ENCODE measurements at places on chromosomes 7 and 10.

- no peak for DNase-seq
Measured at GRCh38 chr10:79416578-79417255, 28.7 kb downstream of the ZCCHC24 start.

DNA sequence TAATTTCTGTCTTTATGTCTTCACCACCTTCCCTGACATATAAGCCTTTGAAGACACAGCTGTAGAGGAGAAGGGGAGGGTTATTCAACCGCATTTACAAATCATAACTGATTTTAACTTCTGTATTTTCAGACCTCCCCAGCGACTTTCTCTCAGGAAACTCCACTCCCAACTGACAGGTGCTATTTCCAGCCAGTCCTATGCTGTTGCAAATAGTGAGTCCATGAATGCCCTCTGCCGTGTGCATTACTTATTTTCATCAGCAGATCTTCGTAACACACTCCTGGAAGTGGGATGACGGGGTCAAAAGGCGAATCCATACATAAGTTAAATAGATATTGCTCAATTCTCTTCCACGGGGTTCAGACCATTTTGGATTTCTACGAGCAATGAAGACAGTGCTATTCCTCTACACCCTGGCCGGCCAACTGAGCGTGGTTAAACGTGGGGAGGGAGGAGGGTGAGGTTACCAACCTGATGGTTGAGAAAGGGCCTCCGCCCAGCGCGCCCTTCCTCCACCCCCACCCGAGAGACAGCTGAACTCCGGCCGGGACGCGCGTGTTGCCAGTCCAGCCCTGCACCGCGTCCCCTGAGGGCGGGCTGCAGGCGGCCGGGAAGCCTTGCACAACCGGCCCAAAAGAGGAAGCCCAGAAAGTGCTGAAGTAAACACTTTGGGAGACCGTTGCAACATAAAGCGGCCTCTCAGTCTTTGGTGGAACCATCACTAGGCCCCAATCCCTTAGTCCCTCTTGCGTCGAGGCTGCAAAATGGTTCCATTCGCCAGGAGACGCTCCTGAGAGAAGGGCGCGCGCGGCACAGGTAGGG, at the start of gene APBB1IP:
TSS of gene APBB1IP (plus strand) at position 705 of the 825 bp plus-strand sequence. CDS start 53,986 bp downstream, outside the sequence.
- DNase-seq: no peak

DNA sequence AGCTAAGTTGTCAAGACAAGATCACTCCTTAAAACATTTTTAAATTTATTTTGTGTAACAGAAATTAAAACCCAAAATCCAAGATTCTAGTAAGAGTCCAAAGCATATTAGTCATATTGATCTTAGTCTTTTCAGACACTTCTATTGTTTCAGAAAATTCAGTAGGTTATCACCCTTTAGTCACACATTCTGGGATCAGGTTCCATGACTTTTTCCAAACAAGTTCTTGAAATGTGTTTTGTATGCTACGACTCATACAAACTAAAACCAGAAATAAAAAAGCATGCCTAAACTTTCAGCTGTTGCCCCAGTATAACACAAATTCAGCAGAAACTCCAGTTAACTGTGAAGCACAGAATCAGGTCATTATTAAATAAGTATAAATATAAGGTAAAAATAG, 10.7 kb downstream of the SEMA3D start:
- no peak for DNase-seq

DNA sequence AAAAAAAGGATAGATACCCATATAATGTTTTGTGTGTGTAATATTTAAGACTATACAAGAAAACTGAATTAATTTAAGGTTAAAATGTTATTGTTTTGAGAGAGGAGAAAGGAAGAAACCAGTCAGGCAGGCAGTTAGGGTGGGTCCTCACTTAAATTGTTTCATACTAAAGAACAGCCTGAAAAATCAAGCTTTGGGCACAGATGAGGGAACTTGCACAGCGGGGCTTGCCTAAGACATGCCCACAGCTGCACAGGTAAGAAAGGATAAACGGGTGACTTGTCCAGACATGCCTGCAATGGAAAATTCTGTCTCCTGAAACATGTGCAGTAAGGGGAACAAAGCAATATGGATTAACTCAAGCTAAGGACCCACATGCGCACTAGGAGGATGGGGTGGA, 158.4 kb downstream of the BBS9 start:
- DNase-seq: no peak

DNA sequence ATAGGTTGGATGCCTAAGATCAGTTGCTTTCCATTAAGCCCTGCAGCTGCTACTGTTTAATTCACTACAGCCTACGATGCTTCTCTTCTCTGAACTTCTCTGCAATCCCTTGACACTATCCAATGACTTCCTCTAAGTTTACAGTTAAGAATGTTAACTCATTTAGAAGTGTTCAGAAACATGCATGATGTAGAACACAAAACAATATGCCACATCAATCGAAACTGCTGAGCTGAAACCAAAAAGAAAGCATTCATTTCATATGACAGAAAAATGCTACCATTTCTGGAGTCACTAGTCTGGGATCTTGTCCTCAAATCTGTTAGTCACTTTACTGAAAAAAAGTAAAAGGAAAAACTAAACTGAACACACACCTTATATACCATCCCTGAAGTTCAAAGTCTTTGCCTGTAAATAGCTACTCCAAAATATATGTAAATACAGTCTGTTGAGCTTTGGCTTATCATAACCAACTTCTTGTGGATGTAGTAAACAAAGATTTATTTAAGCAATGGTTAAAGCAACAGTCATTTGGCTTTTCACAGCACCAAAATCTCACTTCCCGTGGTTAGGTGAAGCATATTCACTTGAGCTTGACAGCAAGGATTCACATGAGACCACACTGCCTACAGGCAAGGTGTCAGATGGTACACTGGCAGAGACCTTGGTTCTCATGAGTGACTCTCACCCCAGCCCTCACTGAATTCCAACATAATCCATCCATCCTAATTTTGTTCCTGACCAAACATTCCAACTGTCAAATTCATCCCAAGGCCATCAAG, 187.0 kb downstream of the PPP1R17 start:
- DNase-seq: no peak

DNA sequence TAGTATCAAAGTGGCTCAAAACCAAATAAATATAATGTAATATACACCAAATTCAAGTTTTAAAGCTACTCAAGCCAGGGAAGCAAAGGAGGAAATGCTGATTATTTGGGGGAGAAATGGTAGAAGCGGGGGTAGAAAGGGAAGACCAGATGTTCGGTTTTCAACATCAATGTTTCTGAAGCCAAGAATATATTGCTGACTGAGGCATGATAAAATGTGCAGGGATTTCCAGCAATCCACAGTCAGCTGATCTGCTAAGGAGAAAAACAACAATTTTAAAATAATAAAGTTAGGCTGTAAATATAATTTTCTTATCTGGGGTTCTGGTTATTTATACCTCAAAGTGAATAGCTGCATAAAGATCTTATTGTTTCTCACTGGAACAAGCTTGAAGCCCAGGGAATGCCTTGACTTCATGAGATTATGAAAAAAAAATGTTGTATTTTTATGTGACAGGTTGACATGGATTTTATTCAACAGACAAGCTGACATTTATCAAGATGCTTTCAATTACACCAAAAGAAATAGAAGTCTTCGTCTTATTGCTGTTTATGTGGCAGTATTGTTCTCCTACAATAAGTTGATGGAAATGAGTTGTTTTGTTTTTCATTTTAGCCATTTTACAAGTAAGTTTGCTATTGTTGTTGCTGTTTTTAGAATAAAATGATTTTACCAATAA, 28.6 kb upstream of the BMPER start:
- DNase-seq: no peak

DNA sequence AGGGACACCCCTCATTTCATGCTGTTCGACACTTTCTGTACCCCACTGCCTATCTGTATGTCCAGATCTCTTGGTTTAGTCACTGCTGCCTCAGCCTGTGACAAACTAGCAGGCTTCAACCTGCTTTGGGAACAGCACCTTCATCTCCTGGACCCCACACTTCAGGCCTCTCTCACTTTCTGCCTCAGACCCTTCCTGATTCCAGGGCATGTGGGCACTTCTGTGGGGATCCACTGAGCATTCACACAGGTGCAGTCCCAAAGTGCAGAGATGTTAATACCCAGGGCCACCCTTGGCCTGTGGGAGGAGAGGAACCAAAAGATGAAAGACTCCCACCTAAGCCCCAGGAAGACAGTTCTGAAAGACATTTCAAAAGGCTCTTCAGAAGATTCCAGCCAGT, 29.4 kb upstream of the C10orf71 start:
- no peak for DNase-seq

- DNase-seq: no peak
Measured at GRCh38 chr7:1112109-1112508, 24.2 kb downstream of the GPER1 start.

DNA sequence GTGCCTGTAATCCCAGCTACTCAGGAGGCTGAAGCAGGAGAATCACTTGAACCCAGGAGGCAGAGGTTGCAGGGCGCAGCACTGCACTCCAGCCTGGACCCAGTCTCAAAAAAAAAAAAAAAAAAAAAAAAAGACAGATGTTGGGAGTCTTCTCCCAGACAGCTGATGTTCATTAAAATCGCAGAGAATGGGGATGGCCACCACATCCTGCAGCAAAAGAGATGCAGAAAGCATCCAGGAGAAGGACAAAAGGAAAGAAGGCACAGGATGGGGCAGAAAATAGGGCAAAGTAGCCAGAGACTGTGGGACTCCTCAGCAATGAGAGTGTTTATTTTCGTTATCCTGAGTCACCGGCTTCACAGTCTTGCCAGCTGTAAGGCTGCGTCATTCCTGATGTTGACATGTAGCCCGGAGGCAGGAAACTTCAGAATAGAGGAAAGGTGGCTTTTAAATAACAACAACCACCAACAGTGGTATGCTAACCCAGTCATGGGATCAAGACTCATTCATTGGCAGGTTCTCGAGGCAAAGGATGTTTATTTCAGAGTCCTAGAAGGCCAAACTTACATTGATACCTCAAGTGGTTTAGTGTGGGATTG, 149.5 kb upstream of the SVIL start:
- no peak for DNase-seq

GRCh38 chr7:28298870-28299518, 113.3 kb upstream of the CREB5 start:
- peak; percentile 22 for DNase-seq

DNA sequence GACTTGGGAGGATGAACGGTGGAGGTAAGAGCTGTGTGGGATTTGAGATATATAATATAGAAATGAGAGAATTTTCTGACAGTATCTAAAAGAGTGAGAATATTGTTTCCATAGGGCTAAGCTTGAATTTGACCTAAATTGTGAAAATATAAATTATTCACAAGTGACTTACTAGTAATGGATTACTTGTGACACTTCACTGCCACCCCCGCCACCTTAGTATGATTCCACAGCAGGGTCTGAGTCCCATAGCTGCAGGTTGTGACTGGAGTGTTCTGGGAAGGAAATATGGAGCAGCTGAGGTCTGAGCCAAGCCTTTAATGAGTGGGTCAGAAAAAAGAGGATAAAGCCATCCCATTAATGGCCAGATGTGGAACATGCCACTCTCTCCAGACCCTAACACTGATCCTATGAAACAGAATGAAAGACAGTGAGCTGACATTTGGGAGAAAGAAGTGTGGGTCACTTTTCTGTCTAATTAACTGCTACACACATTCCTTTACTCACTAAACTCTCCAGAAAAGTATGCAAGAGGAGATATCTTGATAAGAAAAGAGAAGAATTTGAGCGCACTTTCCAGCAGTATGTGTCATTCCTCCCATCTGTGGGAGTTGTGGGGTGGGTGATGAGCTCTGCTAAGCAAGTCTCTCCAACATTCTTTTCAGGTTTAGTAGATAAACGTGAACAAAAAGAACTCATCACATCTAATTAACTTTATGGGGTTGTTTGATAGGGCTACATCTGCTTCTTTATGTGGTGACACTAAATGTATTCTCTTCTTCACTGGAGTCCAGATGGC, 1193.4 kb downstream of the SORCS3 start:
- DNase-seq: no peak

- DNase-seq: no peak
Measured at GRCh38 chr10:28545967-28546644, 13.2 kb downstream of the WAC start.

GRCh38 chr10:58807629-58808022, 295.0 kb downstream of the BICC1 start:
- no peak for DNase-seq

DNA sequence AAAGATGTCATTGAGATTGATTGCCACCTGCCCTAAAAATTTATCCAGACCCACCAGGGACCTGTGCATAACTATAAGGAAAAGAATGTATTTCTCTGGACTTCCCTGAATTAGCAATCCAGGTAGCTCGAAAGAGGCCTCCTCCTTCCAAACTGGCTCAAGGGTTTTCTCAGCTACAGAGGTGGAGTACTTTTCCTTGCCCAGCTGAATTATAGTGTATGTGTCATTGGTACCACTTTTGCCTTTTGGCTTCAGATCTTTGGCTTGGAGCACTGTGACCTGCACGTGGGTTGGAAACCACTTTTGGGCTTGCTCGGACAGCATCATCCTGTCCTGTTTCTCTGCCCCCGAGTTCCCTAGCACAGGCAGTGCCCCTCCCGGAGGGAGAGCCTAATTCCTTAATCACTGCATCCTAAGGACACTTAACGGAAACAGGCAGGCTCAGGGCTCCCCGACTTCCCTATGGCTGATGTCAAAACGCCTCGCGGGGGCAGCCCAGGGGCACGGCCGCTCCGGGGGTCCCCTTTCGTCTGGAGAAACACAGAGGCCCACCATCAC, 825 bp downstream of the RAB11FIP2 start:
- no peak for DNase-seq

DNA sequence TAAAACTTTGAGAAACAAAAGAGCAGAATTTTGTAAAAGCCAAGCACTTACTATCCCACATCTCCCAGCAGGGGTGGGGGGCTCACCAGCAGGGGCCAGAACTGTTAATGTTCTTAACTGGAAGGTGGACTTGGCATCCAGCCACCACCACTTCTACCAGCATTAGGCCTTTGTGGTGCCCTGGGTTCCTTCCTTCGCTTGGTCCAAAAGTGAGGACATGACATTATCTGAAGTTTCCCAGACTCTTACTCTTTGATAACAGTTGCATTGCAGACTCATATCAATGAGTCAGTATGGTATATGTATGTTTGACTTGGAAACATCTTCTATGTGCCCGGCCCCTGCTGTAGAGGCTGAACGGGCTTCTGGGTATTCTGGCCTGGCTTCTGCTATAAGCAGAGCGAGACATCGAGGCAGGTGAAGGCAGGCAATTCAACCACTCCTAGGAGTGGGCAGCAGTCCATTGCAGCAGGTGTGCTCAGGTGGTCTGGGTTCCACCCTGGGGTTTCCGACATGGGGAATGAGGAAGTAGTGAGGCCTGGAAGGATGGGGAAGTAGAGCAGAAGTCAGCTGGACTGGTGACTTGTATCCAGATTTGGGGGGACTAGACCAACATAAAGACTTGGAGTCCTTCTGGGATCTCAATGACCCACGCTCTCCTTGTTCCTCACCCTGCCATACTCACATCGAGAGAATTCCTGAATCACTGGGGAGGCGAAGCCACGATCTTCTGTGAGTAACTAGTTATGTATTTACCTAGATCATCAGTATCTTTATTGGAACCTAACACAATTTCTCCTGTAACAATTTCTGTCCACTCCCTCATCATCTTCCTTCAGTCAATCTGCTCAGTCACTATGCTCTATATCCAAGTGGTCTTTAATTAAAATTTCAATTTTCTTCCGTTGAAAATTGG, 4.1 kb downstream of the ZNF777 start:
- DNase-seq: no peak

All from NCI-H187 treated with DMSO at 0.1 percent for 48 hours (cell line).